Common myeloid progenitor, CD34-positive (primary cell): ENCODE measurements at places on chromosomes 2 and 18.

GRCh38 chr2:127175751-127176354, 44.2 kb downstream of the CYP27C1 start:
- DNase-seq = no peak

GRCh38 chr2:201975434-201975833, 58.2 kb upstream of the FZD7 start:
- no peak for DNase-seq

- DNase-seq = peak; percentile 15
Measured at GRCh38 chr2:149586898-149587219, 716 bp downstream of the MMADHC start.

GRCh38 chr2:53768242-53768542, 588 bp downstream of the CHAC2 start:
- DNase-seq = no peak

- no peak for DNase-seq
Measured at GRCh38 chr2:29202819-29203495, 87.7 kb downstream of the CLIP4 start.

DNA sequence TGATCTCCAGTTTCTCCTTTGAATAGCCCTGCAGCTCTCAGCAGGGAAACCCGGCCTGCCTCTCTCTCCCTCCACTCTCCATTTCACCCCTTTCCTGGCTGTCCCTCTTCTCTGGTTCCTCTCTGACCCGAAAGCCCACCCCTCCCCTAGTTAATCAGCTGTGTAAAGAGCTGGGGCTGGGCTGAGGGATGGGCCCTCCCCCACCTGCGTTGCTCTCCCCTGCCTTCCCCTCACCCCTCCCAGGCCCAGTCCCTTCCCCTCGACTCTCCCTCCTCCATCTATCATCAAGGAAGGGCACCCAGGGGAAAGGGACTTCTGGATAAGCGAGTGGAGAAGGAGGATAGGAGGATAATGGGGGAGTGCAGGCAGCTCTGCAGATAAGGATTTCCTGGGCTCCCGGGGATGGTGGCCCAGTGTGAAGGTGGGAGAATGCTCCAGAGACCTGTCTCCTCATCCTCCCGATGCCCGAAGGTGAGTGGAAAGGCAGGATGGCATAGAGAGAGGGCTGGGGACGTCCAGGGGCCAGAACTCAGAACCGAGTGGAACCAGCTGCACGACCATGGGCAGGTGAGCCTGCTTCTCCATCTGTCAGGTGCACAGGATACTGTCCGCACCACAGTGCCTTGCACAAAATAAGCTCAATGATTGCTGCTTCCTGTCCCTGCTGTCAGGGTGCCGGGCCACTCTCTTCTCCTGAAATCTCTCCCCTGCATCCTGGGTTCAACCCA, 12.0 kb downstream of the SLC30A3 start:
- DNase-seq = no peak
